ENCODE measurements at places on chromosomes 7 and 10.

DNA sequence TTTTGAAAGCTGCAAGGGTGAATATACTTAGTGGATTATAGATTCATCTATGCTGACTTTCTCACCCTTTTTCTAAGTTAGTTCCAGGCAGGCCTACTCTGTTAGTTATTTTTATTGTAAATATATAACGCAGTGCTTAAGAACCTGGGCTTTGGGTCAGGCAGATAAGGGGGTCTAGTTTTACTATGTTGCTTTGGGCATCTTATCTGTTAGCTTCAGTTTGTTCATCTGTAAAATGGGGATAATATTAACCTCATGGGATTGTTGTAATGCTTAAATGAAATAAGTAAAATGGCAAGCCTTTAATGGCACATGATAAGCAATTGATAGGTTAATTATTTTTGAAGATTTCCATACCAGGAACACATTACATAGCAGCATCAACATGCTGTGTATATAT is 79.5 kb downstream of the ST7 start:
- DNase-seq, result no peak

GRCh38 chr10:11153245-11153644 is 135.6 kb downstream of the CELF2 start:
- no peak for DNase-seq

- DNase-seq, result no peak
These were observed 17.9 kb downstream of the JCAD start for GRCh38 chr10:30041196-30042105.

DNA sequence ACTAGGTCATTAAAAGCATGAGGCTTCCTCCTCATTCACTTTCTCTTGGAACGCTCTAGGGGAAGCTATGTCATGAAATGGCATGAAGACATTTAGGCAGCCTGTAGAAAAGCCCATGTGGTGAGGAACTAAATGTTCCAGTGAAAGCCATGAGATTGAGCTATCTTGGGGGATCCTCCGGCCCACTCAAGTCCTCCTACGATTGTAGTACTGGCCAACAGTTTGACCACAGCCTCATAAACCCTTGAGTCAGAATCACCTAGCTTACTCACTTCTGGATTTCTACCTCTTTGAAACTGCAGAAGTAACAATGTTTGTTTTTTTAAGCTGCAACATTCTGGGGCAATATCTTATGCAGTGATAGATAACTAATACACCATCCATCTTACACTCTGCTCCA is 605.1 kb downstream of the SORCS1 start:
- no peak for DNase-seq

DNA sequence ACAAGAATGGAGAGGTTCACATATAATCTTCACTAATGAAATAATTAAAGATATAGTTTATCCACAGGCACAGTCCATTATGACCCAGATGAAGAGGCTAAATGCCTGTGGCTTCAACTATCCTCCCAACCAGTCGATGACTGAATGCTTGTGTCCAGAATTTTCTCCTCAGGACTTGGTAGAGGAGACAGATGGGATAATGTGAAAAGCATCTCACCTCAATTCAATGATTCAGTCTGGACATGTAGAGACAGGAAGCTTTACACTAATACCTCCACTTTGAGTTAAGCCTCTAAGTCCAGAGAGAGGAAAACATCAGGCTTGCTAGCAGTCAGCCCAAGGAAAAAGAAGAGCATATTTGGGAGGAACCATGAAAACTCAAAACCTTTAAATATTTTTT is 59.1 kb upstream of the COL1A2 start:
- DNase-seq, result no peak

DNA sequence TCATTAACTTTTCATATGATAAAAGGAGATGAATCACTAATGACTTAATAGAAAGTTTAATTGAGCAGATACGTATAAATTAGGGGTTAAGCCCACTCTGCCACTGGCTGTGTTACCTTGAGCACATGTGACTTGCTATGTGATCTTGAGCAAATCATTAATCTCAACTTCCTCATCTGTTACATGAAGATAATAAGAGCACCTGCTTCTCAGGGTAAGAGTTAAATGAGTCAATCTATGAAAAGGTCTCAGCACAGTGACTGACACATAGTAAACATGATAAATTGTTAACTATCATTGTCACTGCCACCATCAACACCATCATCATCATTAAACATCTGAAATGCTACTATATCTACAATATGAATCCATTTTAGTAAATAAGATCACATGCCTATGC is 110.8 kb downstream of the TPK1 start:
- DNase-seq, result no peak

DNA sequence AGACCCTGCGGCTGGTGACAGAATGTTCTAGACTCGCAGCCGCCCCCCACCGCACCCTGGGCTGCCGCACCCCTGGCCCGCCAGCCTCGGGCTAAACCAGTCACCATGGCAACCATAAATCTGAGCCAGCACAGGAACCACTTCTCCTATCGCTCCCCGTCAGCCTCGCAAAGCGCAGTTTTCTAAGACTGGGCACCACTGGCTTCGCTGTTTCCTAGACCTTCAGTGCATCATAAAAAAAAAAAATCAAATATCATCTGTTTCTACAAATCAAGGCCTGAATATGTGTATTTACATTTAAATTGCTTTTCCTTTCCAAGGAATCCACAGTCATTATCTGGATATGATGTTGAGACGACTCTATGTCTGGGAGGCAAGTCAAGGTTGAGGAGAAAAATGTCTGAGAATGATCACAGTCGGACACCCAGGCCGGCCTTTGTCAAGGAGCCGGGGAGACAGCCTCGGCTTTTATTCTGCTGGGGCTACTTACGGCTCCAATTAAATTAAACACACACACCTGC is 99.9 kb downstream of the PTPRN2 start:
- DNase-seq, result no peak

GRCh38 chr10:14477408-14477710 is 146.6 kb upstream of the FRMD4A start:
- DNase-seq, result no peak

- no peak for DNase-seq
These were observed 11.2 kb downstream of the CASP2 start for GRCh38 chr7:143299346-143299745.

- DNase-seq, result no peak
These were observed 3.9 kb downstream of the DCLRE1A start for GRCh38 chr10:113849946-113850345.

DNA sequence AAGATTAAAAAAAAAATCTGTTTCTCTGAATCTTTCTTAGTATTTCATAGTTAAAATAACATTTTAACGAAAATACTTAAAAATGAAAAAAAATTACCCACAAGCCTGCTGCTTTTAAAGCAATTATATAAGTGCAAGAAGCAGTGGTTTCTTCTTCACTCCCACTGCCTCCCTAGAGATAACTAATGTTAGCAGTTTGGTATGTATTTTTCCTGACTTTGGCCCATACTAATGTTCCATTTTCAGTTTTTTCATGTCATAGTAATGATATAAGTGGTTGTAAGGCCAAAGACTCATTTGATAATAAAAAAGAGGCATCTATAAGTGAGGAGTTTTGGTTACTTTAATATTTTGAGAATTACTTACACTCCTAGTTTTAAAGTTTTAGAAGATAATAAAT is 24.3 kb upstream of the LAMB1 start:
- no peak for DNase-seq

DNA sequence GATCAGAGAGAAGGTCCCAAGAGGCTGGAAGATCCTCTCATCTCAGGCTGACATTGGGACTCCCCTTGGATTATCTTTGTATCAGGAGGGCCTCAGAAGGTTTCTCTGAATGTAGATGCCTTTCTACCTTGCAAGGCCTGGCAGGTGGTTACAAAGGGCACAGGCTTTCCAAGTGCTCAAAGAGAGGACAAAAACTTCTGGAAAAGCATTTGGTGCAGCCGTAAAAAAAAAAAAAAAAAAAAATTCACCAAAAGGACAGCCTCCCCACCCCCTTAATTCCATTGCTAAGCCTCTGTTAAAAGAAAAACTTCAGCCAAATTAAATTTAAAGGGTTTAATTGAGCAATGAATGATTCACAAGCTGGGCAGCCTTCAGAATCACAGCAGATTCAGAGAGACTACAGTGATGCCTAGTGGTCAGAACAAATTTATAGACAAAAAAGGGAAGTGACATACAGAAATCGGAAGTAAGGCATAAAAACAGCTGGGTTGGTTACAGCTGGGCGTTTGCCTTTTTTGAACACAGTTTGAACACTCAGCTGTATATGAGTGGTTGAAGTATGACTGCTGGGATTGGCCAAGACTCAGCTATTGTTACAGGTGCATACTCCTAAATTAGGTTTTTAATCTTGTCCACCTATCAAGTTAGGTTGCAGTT is 42.5 kb upstream of the LRGUK start:
- DNase-seq, result no peak

GRCh38 chr7:81902536-81902935 is 132.7 kb upstream of the HGF start:
- DNase-seq, result no peak

DNA sequence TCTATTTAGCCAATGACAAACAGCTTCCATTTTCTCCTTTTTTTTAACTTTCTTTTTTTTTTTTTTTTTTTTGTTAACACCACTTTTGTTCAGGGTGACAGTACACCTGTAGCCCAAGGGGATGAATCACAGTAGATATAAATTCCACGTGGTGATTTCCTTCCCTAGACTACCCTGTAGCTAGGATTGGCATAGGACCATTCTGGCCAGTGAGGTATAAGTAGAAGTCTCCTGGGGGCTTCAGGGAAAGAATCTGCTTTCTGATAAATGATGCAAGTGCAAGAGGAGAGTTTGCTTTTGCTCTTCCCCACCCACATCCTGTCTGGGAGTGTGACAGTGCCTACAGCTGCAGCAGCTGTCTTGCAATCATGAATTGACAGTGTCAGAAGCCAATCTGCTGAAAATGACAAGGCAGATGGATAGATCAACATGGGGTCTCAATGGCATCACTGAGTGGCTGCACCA is 63.2 kb upstream of the TOMM7 start:
- DNase-seq, result peak; percentile 46

- no peak for DNase-seq
These were observed 194.0 kb downstream of the HDAC9 start for GRCh38 chr7:18689551-18689950.

GRCh38 chr10:20877554-20877953 is 19.6 kb downstream of the NEBL start:
- DNase-seq, result no peak

GRCh38 chr7:159211540-159212182 is 67.0 kb upstream of the VIPR2 start:
- no peak for DNase-seq

DNA sequence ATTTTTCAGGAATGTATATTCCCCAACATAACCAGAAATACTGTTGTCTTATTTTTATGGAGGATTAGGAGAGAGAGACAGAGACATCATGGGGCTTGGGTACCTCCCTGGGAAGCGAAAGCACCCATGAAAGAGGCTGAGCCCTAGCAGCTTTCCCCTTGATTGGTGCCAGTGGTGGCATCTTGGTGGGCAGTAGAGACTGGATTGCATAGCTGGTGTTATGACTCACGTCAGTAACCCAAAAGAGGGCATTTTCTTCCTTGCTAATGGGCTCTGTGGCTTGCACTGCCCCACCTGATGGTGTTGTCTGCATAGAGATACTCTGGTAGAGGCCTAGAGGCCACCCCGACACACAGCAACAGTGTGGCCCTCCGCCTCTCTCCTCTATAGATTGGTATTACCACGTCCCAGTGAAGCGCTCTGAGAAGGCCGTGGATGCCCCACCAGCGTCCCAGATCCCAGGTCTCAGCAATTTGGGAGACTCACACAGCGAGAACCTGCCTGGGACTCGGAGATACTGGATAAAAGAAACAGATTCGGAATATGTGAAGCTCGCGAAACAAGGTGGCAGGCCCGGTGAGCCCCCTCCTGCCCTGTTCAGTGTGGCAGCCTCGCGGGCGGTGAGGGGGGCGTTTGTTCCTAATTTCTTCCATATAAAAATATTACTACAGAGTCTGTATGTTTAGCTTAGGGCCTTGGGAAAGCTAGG is 5.8 kb downstream of the C7orf57 start:
- no peak for DNase-seq

GRCh38 chr10:37067576-37067975 is 57.8 kb upstream of the ANKRD30A start:
- no peak for DNase-seq
